Left ventricle myocardium inferior (tissue), 1 donor: ENCODE measurements at places on chromosomes 2 and 18. TPM values are rescaled to one million over a fixed set of nuclear protein-coding genes. Genes with fewer than 3 reads are reported as not detected.

Gene ZNF142
- total RNA-seq: 19.9 TPM

Gene CHN1
- 14.2 TPM for total RNA-seq

Gene MARCHF7
- total RNA-seq: 75.1 TPM

Gene NCKAP5
- 6.0 TPM for total RNA-seq

Gene CDH19
- total RNA-seq: 13.0 TPM

Gene MDH1B
- 0.69 TPM for total RNA-seq

Gene GALNT3
- total RNA-seq: 0.08 TPM

Gene MATN3
- total RNA-seq: 0.22 TPM

Gene GALNT1
- 47.8 TPM for total RNA-seq

Gene B3GNT7
- 2.4 TPM for total RNA-seq

Gene GCKR
- not detected for total RNA-seq

Gene STPG4
- not detected for total RNA-seq

Gene ABHD3
- 3.7 TPM for total RNA-seq

Gene GREB1
- total RNA-seq: 7.8 TPM

DNA sequence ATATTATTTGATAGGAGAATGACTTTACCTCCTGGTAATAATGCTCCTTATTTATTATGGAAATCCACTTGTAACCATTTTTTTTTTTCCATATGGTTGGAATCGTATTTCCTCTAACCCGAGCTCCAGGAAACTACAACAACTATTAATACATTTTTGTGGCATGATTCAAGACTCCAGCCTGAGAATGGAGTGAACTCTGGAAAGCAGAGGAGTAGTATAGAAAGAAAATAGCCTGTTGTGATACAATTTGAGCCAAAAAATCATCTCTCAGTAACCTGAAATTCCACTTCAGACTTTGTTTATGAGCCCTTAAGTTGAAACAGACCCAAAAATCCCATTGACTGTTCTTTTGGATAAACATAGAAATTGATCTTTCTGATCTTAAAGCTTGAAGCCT, 921.1 kb downstream of the SOCS6 start:
- no peak overlapping the region for H3K4me3 ChIP-seq
- no peaks in the 10 kb centered on the region for H3K36me3 ChIP-seq
- no peaks in the 10 kb centered on the region for H3K4me1 ChIP-seq
- DNase-seq: no peak

- no peak overlapping the region for H3K4me3 ChIP-seq
- peaks cover 35% of the 10 kb centered on the region for H3K36me3 ChIP-seq
- no peaks in the 10 kb centered on the region for H3K27me3 ChIP-seq
- H3K27ac ChIP-seq: peak overlapping the region; percentile 11
- peaks cover 17% of the 10 kb centered on the region for H3K4me1 ChIP-seq
Measured at GRCh38 chr18:58682429-58683069, 11.3 kb downstream of the MALT1 start.

DNA sequence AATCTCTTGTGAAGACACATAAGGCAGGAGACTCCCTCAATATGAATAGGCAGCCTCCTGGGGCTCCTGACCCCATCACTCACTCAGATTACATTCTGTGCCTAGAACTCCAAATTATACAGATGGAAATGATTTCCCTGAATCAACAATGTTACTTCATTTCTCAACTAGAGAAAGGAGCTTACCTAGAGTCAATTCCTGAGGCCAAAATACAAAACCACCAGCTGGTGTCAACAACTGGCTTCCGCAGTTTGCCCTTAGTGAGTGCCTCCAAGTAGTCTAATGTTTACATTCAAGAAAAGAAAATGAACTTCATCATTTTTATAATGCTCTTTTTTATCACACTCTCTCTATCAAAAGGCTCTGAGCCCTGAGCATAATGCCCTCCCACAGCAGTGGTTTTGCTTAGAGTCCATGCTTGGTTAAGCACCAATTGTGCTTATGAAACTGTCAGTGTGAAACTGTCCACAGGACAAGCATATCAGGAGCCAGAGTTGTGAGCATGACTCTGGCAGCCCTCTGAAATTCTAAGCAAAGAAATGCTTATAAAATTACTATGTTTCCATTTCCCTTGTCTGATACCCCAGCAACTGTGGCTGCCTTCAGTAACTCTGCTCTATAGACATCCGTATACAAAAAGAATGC, 305.7 kb upstream of the PKDCC start:
- H3K4me3 ChIP-seq: no peak overlapping the region
- no peak for DNase-seq
- no peaks in the 10 kb centered on the region for H3K36me3 ChIP-seq
- H3K27ac ChIP-seq: no peak overlapping the region

DNA sequence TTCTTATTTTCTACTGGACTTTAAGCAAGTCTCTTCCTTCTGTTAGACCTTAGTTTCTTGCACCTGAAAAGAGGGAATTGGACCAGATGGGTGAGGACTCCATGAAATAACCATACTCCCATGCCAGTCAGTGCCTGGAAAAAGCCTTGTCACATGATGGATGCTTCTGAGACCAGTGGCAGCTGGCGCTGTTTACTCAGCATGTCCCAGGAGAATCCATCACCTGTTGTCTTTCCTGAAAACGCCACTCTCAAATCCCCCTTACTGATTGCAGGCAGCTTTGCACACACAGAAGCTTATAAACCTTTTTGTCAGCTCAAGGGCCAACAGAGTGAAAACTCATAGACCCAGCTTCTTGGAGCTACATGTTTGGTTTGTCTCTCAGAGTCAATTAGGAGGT, 117.6 kb downstream of the POLE4 start:
- no peak overlapping the region for H3K27ac ChIP-seq
- H3K4me1 ChIP-seq: no peaks in the 10 kb centered on the region

DNA sequence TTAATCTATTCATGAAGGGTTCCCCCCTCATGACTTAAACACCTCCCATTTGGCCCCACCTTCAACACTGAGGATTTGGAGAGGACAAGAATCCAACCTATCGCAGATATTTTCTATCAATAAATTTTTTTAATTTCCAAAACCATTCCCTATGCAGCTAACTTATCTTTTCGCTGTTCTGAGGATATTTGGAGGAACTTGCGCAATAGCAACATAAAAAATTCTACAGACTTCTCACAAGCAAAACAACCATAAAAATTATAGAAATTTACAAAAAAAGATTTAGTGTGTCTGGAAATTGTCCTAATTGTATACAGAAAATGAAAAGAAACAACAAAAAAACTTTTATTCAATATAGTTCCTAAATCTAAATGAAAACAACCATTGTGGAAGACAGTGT, 1472.7 kb upstream of the ZEB2 start:
- no peak overlapping the region for H3K4me3 ChIP-seq
- no peak for DNase-seq
- no peak overlapping the region for H3K27ac ChIP-seq
- H3K4me1 ChIP-seq: no peaks in the 10 kb centered on the region
- H3K36me3 ChIP-seq: no peaks in the 10 kb centered on the region

DNA sequence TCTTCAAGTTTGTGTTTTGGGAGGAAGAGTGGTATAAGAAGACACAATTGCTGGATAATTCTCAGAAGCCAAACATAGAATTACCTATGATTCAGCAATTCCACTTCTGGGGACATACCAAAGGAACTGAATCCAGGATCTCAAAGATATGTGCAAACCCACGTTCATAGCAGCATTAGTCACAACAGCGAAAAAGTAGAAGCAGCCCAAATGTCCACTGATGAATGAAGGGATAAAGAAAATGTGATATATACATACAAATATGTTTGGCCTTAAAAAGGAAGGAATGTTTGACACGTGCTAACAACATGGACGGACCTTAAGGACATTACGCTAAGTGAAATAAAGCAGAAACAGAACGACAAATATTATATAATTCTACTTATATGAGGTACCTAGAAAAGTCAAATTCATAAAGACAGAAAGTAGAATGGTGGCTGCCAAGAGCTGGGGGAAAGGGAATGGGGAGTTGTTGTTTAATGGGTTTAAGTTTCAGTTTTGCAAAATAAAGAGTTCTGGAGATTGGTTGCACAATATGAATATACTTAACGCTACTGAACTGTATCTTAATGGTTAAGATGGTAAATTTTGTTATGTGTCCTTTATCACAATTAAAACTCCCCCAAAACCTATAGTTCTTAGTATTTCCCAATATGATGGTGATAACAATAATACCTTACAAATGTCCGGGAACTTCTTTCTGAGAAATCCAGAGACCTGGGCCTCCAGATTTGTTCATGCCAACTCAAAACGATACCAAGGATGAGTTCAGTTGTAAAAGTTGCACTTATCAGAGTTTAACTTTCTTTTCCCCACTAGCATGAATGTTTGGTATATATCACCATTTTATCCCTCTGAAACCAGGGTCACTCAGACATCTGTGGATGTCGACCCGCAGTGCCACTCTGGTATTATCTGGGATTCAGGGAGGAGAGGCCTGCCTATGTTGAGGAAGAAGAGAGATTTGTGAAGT, 33.7 kb upstream of the WIPF1 start:
- peaks cover 46% of the 10 kb centered on the region for H3K4me1 ChIP-seq
- no peak overlapping the region for H3K4me3 ChIP-seq
- H3K27ac ChIP-seq: no peak overlapping the region
- DNase-seq: no peak

- no peak overlapping the region for H3K27ac ChIP-seq
- H3K4me3 ChIP-seq: no peak overlapping the region
- no peaks in the 10 kb centered on the region for H3K36me3 ChIP-seq
- no peak for DNase-seq
Measured at GRCh38 chr2:138058427-138058826, 94.2 kb downstream of the HNMT start.

DNA sequence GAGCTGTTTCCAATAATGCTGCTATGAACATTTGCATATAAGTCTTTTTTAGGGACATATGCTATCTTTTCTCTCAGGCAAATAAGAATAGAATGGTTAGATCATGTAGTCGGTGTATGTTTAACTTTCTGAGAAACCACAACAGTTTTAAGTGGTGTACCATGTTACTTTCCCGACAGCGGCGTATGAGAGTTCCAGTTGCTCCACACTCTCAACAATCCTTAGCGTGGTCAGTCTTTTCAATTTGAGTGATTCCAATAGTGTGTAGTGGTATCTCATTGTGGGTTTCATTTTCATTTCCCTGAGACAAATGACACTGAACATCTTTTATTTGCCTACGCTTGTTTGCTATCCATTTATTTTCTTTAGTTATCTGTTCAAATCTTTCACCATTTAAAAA, 149.5 kb downstream of the ACOXL start:
- H3K4me1 ChIP-seq: no peaks in the 10 kb centered on the region
- H3K27me3 ChIP-seq: peaks cover 22% of the 10 kb centered on the region
- DNase-seq: no peak

DNA sequence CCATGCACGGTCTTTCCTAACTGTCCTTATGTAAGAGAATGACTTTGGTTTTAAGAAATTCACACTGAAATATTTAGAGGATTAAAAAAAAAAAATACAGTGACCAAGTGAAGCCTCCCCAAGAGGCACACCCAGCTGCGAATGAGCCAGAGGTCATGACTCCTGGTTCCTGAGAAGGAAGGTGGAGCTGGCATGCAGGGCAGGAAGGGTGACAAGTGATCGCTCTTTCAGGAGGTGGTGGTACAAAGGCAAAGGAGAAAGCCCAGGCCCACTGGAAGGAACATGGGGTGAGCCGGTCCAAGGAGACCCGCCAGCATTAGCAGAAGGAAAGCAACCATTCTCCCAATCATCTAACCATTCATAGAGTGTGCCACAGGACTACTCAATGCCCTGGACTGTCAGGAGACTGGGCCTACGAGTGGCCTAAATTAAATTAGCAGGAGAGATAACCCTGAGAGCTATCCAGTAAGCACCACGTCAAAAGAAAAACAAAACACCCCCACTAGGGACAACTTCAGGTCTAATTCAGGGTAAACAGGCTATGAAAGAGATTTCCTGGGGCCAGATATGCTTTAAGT, 7.8 kb downstream of the INO80C start:
- no peaks in the 10 kb centered on the region for H3K27me3 ChIP-seq
- H3K4me1 ChIP-seq: peaks cover 35% of the 10 kb centered on the region
- H3K4me3 ChIP-seq: no peak overlapping the region
- peak overlapping the region; percentile 66 for H3K27ac ChIP-seq

GRCh38 chr2:231047274-231047922, 9.3 kb upstream of the PSMD1 start:
- peaks cover 29% of the 10 kb centered on the region for H3K27me3 ChIP-seq
- H3K4me1 ChIP-seq: peaks cover 4% of the 10 kb centered on the region
- no peak overlapping the region for H3K4me3 ChIP-seq
- DNase-seq: no peak
- no peak overlapping the region for H3K27ac ChIP-seq

- peaks cover 13% of the 10 kb centered on the region for H3K4me1 ChIP-seq
- peaks cover 50% of the 10 kb centered on the region for H3K27me3 ChIP-seq
- no peak for DNase-seq
- no peaks in the 10 kb centered on the region for H3K36me3 ChIP-seq
- H3K27ac ChIP-seq: no peak overlapping the region
Measured at GRCh38 chr2:11481789-11482472, 16.0 kb upstream of the E2F6 start.

- H3K27ac ChIP-seq: no peak overlapping the region
- DNase-seq: no peak
- no peak overlapping the region for H3K4me3 ChIP-seq
Measured at GRCh38 chr2:227117027-227117426, 47.0 kb downstream of the COL4A4 start.

GRCh38 chr2:70668911-70669310, 99.1 kb downstream of the ADD2 start:
- DNase-seq: no peak
- H3K27ac ChIP-seq: no peak overlapping the region
- H3K4me1 ChIP-seq: no peaks in the 10 kb centered on the region
- no peaks in the 10 kb centered on the region for H3K36me3 ChIP-seq

DNA sequence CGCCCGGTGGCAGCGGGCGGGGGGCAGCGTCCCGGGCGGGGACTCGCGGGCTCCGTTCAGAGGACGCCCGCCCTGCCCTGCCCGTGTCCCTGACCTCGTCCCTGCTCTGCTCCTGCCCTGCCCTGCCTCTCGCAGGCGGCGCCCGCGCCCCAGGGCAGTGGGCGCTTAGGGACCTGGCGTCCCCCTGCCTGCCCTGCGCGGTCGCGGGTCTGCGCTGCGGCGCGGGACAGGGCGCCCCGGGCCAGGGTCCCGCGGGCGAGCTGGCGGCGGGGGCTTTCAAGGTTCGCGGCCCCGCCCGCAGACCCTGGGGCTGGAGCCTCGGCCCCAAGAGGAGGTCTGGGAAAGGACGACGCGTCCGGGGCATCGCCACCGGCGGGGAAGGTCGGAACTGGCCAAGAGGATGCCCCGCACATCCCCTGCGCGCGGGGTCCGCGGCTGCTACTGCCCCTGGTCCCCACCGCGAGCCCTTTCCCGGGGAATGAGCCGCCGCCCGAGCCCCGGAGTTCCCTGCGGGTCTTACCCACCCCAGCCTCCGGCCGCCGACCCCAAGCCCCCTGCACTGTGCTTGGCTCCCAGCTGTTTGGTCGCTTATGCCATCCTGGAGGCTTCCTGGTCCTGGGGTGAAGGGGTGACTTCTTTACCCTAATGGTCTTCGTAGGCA, 679 bp downstream of the RNF144A start:
- no peaks in the 10 kb centered on the region for H3K27me3 ChIP-seq
- peaks cover 54% of the 10 kb centered on the region for H3K4me1 ChIP-seq
- no peaks in the 10 kb centered on the region for H3K36me3 ChIP-seq
- peak; percentile 38 for DNase-seq

- H3K27ac ChIP-seq: no peak overlapping the region
- no peaks in the 10 kb centered on the region for H3K27me3 ChIP-seq
- no peak overlapping the region for H3K4me3 ChIP-seq
- H3K4me1 ChIP-seq: no peaks in the 10 kb centered on the region
Measured at GRCh38 chr18:27771571-27771970, 405.4 kb downstream of the CDH2 start.

- no peaks in the 10 kb centered on the region for H3K27me3 ChIP-seq
- no peak overlapping the region for H3K4me3 ChIP-seq
- no peak for DNase-seq
- H3K36me3 ChIP-seq: no peaks in the 10 kb centered on the region
- H3K27ac ChIP-seq: peak overlapping the region; percentile 80
Measured at GRCh38 chr2:143481237-143481623, 352.0 kb downstream of the ARHGAP15 start.

GRCh38 chr2:70035344-70035844, 51.9 kb upstream of the PCBP1 start:
- H3K4me1 ChIP-seq: peaks cover 22% of the 10 kb centered on the region
- H3K27ac ChIP-seq: no peak overlapping the region
